ENCODE measurements at places on chromosomes 6 and 20.

DNA sequence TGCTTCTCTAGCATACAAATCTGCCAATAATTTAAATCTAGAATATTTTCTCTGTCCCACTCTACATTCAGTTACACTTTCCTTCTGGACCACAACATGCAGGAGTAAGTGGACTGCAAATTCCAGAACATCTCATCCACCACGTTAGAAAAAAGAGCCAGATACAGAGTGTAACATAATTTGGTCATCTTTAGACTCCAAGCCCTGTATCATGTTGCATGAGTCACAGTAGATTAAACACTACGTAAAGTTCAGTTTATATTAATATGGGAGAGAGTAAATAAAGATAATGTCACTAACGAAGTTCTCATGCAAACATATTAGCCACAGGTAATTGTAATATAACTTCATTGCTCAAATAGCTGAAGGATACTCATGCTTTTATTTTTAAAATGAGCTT lies 327.0 kb downstream of the C6orf118 start:
- ATAC-seq: no peak

DNA sequence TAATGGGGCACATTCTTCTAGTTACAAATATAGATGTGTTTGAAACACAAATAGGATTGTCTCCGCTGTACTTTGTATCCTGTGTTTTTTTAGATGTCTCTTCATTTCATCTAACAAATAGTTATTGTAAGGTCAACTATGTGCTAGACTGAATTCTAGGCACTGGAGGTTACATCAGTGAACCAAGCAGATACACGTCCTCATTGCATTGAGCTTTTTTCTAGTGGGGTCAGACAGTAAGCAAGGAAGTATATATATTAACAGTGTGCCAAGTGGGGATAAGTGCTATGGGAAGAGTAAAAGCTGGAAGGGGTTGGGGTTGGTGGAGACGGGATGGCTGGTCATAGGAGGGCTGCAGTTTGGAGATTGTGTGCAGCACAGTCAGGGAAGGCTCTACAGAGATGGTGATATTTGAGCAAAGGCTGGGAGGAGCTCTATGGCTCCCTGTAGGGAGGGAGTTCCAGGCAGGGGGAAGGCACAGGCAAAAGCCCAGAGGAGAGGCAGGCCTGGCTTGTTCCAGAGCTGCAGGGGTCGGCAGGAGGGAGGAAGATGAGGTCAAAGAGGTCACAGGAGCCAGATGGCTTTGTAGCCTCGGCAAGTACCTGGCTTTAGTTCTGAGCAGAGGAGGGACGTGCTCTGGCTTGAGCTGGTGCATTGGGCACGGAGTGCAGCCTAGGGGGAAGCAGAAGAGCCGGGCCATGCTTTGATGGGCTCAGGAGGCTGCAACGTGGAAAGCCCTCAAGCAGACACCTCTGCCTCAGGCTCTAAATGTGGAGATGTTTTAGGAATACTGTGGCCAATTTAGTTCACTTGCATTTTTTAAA lies 152.3 kb downstream of the ZDHHC14 start:
- no peak for ATAC-seq

- ATAC-seq: peak; percentile 99
Observed at GRCh38 chr20:58458342-58459057, 56.7 kb downstream of the APCDD1L start.

DNA sequence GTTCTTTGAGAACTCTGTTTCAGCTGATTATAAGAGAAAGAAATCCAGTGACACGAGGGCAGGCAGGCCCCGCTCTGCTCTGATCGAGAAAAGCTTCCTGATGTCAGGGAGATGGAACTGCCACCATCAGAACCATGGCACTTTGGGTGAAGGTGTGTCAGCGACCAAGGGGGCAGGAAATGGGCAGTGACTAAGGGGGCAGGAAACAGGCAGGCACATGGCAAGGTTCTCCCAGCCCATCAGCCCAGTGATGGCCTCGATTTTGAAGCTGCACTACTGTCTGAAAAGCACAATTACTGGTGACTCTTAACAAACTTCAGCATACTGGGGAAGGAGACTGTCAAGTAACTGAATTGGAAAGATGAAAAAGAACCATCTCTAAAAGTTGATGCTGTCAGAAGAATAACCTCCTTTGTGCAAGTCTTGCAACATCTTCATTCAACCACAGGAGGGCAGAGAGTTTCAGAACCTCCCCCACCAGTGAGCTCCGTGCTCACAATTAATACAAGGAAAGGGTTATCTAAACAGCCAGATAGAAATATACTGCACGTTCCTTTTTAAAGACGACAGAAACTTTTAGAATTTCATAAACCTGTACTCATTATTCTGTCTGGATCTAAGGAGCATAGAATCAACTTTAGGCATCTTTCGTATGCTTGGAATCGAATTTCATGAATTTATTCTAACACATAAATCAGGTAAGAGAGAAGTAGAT lies 39.1 kb downstream of the TMX4 start:
- ATAC-seq: no peak

- no peak for ATAC-seq
Observed at GRCh38 chr20:43926287-43927050, 11.8 kb downstream of the TOX2 start.

GRCh38 chr6:151263967-151264366 lies 24.2 kb downstream of the AKAP12 start:
- no peak for ATAC-seq

GRCh38 chr6:155212616-155213380 lies 51.0 kb upstream of the CLDN20 start:
- no peak for ATAC-seq

- ATAC-seq: peak; percentile 17
Observed at GRCh38 chr6:95679981-95680380, 102.6 kb downstream of the MANEA start.

DNA sequence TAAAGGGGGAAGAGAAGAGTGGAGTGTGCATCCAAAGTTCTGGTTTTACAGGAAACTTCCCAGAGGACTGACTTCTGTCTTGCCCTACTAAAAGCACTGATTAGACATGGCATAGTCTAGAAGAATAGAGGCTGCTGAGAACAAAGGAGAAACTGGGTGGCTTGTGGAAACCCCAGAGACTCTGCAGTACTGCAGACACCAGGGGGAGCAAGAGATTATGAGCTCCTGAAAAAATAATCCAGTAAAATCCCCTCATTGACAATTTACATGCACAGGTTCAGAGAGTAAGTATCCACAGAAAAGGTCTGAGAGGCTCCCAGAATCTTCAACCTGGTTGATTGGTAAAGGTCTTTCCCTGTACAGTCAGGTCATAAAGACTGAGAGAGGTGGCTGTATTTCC lies 48.7 kb upstream of the CLVS2 start:
- ATAC-seq: no peak
